ENCODE measurements at places on chromosomes 2 and 18.

- DNase-seq: no peak
Measured at GRCh38 chr2:226136739-226137138, 662.9 kb downstream of the IRS1 start.

DNA sequence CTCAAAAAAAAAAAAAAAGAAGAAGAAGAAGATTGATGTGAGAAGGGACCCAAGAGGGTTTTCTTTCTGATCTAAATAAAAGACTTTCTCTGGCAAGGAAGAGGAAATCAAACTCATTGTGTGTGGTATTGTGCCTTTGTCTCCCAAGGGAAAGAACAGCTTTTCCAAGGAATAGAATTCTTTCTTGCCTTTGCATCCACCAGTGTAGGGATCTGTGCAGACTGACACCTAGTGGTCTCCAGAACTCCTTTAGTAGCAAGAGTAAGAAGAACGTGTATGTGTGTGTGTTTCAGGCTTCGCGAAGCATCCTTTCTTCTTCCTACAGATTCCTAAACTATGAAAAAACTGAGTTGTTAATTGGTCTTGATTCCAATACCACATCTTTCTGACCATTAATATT, 33.5 kb upstream of the CRIM1 start:
- no peak for DNase-seq

DNA sequence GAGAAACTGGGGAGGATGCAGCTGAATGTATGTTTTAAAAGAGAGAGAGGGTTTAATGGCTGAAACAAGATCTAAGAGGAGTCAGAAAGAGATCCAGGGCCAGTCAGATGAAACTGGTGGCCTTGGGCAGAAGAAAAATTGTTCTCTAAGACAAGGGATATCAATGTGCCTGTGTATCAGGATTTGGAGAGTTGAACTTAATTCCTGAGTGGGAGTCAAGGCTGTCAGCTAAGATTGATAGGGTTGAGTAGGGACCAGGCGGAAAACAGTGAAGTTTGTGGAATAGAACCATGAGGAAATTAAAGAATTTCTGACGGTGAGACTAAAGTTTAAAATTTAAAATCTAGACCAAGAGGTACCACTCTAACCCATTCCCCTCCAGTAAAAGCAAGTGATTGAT, 199.2 kb downstream of the PARD3B start:
- DNase-seq: no peak

DNA sequence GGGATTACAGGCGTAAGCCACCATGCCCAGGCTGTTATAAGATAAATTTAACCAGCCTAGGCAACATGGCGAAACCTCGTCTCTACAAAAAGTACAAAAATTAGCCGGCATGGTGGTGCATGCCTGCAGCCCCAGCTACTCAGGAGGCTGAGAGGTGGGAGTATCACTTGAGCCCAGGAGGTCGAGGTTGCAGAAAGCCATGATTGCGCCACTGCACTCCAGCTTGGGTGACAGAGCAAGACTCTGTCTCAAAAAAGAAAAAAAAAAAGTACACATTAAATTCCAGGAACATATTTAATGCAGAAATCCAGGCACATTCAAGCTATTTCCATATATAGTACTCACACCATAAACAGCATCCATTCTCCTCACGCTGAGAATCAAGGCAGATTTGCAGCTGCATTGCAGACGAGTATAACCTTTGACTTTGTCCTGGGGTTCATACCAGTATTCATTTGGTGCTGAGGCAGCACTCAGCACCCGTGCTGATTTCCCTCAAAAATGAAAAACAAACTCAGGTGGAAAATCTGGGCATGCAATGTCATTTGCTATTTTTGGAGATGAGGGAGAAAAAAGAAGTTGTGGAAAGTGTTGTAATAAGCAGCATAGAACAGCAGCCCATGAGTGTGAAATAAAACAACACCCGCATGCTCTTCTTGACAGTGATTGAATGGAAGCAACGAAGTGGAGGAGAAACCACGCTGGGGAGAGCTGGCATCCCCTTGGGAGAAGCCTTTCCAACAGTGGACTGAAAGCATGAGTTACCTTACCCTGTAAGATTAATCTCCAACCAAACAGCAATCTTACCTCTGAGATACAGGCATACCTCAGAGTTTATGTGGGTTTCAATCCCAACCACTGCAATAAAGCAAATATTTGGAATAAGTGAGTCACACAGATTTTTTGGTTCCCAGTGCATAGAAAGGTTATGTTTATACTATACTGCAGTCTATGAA, 46.8 kb upstream of the ANXA4 start:
- no peak for DNase-seq

- DNase-seq: no peak
Measured at GRCh38 chr2:166229678-166230023, 101.8 kb upstream of the SCN1A start.

- no peak for DNase-seq
Measured at GRCh38 chr18:69250305-69251151, 150.2 kb upstream of the DOK6 start.

GRCh38 chr2:147610496-147611040, 234.3 kb upstream of the ACVR2A start:
- DNase-seq: no peak

DNA sequence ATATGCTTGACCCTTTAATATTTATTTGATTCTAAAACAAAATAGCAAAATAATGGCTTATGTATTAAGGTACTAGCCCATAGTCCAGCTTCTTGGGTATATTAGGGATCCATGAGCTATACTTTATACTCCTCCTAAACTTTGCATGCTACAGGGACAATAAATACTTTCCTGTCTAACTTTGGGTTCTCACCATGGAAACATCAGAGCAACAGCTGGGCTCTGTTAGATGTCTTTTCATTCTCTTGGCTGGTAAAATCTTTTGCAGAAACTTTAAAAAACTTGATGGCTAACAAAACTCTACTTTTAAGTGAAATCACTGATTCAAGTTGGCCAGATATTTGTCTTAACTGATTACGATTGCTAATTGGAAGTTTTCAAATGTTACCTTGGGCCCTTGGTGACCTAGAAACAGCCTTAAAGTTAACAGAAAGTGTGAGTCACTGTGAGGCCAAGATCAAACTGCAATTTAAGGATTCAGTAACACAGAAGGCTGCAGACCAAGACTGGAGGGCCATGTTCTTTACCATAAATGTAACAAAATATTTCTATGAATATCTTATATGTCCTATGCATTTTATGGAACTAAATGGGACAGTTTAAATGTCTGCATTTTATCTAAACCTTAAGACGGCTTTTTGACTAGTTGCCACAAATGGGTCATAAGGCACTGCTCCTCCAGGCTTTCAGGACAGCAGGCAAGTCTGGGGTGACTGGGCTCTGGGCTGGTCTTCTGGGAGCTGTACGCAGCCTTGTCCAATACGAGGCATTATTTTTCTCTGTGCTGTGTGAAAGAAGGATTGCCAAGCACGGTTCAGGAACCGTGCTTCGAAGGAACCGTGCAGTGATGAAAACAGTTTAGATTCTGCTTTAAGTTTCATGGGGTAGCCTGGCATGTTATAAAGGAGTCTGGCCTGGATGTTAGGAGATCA, 188.5 kb downstream of the TPGS2 start:
- DNase-seq: no peak

DNA sequence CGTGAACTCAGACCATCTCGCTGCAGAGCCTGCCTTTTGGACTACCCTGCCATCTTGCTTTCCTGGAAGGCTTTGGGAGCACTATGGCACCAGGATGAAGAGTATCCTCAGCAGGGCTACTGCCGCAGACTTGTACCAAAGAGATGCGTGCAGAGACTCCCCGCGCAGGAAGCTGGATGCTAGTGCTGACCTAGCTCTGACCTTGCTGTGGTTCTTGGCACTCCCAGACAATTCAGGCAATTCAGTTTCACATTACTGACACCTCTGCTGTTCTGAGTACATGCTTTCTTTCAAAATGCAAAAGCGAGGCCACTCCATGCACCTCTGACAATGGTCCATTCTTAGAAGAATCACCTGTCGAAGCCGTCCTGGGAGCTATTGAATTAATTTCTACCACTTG, 251.5 kb upstream of the MEX3C start:
- DNase-seq: no peak

GRCh38 chr2:19800796-19801195, 101.0 kb downstream of the TTC32 start:
- DNase-seq: no peak

- DNase-seq: no peak
Measured at GRCh38 chr2:198232281-198232680, 427.9 kb downstream of the PLCL1 start.

DNA sequence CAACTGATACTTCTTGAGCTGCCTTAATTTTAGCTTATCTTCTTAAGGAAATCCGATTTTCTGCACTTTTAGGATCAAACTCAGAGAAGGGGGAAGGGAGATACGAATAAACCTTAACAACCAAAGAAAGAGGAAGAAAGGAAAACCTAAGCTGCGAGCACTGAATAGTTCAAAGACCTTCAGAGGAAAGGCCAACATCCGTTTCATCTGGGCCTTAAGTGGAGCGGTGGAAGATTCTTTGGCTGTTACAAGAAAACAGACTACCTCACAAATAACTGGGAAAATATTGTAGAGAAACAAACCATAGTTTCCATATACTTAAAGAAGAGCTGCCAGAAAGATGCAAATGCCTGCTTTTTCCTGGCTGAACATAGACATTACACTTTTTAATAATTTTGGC, 43.6 kb downstream of the VIT start:
- DNase-seq: no peak

GRCh38 chr18:49030138-49030537, 79.4 kb upstream of the SMAD7 start:
- DNase-seq: no peak

DNA sequence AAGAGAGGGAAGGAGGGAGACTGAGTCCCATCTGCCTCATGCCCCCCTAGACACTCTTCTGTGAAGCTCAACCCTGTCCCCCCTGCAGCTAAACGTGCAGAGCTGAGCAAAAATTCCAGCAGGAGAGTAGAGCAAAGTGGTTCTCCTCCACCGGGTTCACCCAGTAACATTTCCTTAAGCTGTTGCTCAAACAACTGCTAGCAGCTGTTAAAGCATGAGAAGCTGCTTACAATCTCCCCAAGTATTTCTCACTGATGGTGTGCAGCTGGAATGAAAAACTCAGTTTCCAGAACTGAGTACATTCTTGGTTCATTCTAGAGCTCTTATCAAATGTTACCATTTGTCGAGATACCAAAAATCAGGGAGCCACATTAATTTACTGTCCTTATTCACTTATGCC, 92.3 kb downstream of the STK39 start:
- no peak for DNase-seq

GRCh38 chr18:2981212-2981728, 31.7 kb downstream of the LPIN2 start:
- no peak for DNase-seq

DNA sequence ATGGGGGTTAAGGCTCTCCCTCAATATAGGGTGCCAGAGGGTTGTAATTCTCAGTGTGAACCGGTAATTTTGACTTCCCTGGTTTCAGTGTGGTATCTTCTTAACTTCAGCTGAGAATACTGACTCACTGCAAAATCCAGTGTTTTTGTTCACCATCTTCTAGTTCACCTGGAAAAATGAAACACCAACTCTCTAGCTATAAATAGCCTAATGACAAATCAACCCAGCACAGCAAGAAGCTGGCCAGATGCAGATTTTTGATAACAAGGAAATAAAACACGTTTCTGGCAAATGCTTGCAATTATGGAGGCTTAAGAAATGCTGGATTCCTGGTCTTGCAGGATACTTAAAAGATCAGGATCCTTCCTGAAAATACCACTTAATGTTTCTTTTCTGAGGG, 192.3 kb downstream of the CLIP4 start:
- DNase-seq: no peak

DNA sequence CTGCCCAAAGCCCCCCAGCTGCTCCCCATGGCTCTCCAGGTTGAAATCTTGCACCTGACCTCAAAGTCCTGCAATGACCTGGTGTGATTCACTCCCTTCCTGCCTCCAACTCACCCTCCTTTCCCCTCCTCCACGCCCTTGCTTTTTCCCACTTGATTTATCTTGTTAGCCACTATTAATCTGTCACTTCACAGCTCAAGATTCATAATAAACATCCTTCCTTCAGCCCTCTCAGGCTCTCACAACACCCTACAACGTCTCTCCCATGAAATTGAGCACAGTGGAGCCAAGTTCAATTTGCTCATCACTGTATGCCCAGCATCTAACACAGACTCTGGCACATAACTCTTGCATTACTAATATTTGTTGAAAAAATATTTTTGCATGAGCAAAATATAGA, 85.6 kb upstream of the SLC35G4 start:
- DNase-seq: no peak

- no peak for DNase-seq
Measured at GRCh38 chr2:25029183-25029554, 12.7 kb upstream of the EFR3B start.

DNA sequence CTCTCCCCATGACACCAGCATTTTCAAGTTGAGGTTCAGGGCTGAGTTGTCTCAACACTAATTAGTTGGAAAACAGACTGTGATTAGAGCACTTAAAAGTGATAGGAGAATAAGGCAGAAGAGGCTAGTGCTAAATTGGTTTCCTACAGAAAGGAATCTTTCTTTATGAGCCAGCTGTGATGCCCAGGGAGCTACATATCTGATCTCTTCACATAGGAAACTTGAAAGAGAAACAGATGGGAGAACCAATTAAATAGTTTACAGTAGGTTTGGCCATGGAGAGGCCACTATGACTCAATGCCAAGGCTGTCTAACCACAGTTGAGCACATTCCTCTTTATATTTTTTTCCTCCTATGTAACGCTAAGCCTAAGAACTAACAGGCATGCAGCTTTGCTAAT, 418.3 kb upstream of the CYRIA start:
- no peak for DNase-seq

DNA sequence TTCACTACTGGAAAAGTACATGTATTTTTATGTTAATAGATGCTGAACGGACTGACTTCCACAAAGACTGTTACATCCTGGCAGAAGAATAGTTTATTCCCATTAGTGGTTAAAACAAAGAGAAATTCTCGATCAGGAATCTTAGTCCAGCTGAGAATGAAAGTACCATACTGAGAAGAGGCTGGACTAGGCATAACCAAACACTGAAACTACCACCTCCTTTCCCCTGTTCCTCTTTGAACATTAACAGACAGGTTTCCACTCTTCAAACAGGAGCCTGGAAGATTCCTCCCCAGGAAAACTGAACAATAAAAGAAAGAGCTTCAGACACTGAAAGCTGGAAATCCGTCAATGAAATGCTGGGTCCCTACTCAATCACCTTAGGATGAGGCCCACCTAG, 25.8 kb downstream of the LDAH start:
- DNase-seq: no peak

DNA sequence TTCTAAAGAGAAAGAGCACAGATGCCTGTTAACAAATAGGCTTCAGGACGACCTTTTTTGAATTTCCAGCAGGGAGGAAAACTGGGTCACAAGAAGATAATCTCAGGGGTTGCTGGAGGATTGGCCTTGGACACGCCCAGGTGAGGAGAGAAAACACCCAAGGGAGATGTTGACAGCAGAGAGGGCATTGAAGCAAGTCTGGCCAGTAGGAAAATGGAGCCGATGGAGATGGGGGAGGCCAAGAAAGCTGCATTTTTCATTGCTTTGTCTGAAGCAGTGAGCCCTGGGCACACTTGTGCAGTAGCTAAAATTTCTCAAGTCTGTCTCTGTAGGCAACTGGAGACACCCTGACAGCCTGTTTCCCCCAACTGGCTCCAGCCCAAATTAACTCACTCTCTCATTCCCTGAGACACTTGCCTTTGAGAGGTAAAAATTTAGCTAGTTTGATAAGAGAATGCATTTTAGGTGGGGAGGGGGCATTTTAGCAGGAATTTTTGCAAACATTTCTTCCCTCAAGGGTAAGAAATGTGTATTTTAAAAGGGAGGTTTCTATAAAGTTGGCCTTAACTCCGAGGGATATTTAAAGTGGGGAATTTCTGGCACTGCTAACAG, 165.5 kb downstream of the TGIF1 start:
- DNase-seq: no peak

GRCh38 chr2:131006561-131006960, 86.7 kb downstream of the FAM168B start:
- no peak for DNase-seq
